ENCODE measurements at places on chromosomes 2 and 18.

DNA sequence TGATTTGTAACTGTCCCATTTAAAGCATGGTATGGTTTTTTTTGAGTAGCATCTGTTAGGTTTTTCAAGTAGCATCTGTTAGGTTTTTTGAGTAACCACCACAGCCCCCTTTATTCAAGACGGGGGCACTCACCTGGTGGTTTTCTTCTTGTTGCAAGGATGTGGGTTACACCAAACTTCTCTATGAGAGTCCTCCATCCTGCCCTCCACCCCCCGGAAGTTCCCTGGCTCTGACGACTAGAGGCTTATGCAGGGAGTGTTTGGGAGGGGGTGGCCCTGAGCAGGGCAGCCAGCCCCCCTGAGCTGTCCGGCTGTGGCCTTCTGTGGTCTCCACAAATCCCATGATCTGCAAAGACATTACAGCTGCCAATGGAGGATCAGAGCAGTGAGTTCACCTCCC, 39.3 kb downstream of the MTCL1 start:
- no peak for DNase-seq

DNA sequence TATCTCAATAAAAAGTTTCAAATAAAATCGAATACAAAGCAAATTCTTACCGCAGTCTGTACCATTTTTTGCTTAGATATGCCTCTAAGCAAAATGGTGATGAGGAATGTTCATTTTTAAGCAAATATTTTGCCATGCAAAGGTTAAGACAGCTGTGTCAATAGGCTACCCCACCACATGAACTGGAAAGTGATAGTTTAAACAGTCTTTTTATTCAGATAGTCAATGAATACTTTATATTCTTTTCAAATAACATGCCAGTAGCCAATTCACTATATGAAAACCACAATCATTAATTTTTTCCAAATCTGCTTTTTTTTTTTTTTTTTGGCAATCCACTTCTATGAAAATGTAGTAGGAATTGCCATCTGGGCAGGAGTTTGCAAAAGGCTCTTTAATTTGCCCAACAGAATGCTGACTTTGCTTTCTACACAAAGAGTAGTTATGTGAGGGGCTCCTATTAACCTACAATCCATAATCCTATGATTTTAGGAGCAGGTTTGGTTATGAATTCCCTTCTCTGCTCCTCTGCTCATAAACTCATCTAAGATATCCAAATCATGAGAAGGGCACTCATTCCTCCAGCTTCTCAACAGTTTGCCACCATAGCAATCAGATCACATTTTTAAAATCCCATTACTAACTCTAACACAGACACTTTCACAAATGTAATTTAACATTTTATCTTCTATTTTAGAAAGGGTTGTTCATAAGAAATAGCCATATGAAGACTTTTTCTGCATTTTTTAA, 69.2 kb downstream of the SLC40A1 start:
- no peak for DNase-seq

- DNase-seq = no peak
Observed at GRCh38 chr2:200104015-200104414, 148.6 kb downstream of the MAIP1 start.

DNA sequence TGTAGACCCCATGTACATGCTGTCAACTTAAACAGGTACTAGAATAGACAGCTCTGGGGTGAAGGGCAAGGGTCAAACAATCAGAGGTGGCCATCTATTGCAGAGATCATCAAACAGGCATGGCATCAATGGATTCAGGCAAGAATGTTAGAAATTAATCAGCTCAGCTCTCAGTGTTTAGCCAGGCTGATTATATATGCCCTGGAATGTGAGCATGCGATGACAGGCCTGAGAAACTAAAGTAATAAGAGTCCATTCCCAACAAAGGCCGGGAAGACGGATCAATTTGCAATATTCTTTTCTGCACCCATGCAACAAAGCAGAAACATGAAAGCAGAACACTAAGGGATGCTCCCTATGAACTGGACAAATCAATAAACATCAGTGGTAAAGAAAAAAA, 380.5 kb upstream of the SPRED2 start:
- DNase-seq = no peak

DNA sequence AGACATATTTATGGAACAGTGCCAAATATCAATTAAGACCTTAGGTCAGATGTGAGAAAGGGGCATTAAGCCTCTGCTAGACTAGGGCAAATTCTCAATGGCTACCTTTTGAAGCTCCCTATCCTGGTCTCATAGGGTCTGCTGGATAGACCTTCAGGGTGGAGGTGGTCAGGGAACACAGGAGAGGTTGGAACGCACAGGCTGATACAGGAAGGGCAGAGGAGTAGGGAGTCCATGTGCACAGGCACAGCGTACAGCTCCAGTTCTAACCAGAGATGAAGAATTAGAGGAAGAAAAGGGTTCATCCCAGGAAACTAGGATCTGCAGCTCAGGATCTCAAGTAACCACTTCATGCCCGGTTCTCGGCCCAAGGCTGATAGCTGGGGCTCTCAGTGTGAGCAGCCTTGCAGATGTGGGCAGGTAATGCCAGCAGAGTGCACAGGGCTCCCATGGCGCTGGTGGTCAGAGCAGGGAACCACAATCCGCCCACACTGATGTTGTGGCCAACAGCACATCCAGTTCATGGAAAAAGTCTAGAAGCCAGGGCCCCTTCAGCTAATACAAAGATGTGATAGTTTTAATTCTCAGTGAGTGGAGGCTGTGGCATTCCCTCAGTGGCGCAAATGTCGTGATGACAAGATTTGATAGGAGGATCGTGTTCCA, 3.4 kb upstream of the EVA1A start:
- no peak for DNase-seq

All from stimulated activated naive CD8-positive, alpha-beta T cell treated with anti-CD3 and anti-CD28 coated beads, Interleukin-15, amount 100 ng/mL, for 72 hours (primary cell).